ENCODE measurements at places on chromosomes 2 and 18.
A peak's percentile ranks its signal among the peaks of the same experiment; 100 is the strongest.

GRCh38 chr2:7119132-7119835 lies 202.1 kb downstream of the RNF144A start:
- no peak for DNase-seq

DNA sequence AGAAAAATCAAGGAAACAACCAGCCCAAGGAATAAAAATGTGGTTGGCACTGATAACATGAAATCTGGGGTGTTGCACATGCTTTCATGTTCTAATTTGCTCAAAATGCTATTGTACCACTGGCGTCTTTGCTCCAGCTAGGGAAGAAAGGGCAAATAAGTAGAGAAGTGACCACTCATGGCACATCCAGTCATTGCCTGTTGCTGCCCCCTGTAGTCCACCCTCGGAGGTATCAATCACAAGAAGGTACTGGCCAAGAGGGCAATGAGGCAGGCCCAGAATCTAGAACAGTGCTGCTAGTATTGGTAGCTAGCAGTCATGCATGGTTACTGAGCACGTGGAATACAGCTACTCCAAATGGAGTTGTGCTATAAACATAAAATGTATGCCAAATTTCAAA lies 213.4 kb downstream of the CDCA7 start:
- no peak for DNase-seq

DNA sequence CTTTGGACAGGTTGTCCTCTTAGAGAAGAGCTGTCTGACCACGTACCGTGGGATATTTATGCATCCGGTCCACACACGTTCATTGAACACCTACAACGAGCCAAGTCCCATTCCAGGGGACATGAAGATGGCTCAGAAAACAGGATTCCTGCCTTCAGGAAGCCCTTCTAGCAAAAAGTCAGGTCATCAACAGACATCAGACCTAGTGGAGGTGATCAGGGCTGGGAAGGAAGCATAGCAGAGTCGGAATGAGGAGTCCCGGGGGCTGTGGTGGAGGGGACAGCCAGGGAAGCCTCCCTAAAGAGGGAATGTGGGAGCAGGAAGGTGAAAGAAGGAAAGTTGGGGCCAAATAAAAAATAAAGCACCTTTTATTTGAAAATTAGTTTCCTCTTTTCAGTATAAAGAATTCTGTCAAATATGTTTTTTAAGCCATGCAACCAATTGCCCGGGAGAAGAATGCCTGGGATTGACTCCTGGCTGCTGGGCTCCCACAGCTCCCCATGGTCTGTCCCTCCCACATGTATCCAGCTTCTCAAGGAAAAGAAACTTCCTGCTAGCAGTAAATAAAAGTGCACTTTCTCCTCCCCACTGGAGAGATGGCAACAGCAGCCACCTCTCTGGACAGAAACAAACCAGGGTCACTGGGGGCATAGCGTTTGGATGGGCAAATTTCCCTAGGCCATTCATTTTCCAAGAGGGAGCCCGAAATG lies 144.8 kb downstream of the SMAD7 start:
- DNase-seq: no peak

- DNase-seq: no peak
Observed at GRCh38 chr2:200966770-200967169, 3.3 kb upstream of the ORC2 start.

DNA sequence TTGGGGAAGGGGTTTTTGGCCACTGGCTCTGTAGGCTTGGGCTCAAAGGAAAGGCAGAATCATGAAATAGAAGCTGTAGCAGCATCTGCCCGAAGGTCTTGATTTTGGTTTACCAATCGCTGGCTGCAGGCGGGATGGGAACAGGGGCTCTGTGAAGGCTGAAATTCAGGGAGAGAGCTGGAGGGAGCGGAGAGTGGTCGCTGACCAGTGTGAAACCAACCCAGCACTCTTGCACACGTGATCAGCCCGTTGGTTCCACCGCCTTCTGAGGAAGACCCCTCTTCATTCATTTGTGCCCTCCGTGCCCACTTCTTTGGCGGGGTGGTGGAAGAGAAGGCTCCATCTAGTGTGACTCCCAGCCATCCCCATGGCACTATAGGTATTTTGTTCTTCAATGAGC lies 82.6 kb downstream of the KLHL29 start:
- DNase-seq: no peak

DNA sequence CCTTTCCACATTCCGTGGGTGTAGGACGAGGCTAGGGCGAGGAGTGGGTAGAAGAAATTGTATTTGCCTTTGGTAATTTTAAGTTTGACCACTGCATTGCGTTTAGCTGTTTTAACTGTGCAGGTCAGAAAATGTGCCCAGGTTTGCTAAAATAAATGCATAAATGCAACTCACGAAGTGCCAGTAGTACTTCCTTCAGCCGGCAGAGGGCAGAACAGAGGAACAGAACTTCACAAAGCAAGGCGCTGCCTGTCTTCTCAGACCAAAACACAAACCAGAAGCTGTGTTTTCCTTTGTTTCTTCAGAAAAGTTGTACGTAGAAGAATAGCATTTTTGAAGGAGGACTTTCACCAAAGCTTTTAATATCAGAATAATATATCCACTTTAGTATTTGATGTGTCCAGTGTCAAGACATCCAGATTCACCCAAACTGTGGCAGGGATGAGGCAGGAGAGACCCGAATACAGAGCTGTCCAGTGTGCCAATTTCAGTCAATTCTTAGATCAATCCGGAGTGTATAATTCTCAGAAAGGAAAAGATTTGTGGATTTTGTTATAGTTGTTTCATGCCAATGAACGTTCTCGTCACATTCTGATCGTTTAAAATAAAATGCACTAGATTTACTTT lies 348.6 kb downstream of the DLGAP1 start:
- DNase-seq: peak; percentile 49

GRCh38 chr2:30695749-30696148 lies 111.5 kb downstream of the CAPN13 start:
- DNase-seq: no peak

DNA sequence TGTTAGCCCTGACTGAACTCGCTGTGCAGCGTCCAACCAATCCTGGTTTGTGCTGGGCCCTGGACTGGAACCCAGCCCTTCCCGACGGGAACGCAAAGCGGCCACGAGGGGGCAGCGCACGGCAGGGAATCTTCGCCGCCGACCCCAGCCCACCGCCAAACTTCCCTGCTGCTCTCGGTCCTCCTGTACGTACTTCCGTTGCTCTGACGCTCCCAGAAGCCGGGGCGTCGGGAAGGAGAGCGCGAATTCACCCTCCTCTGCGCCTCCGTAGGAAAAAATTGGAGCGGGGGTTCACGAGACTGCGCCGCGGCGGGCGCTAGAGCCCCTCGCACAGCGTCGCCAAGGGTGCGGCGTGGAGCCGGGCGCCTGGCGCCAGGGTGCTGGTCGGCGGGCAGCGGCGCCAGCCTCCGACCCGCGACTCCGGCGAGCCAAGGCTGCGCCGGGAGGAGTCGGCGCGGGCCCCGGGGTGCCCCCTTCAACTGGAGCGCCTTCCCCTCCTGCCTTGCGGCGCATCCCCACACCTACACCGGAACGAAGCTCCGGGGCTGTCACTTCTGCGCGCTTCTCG lies 873 bp upstream of the SH3RF3 start:
- DNase-seq: peak; percentile 78

- DNase-seq: no peak
Observed at GRCh38 chr18:45106331-45106774, 425.7 kb downstream of the SETBP1 start.

GRCh38 chr2:71806432-71806831 lies 341.2 kb downstream of the CYP26B1 start:
- no peak for DNase-seq

GRCh38 chr2:224986477-224986876 lies 55.8 kb downstream of the DOCK10 start:
- no peak for DNase-seq

GRCh38 chr18:26746826-26747475 lies 118.6 kb downstream of the AQP4 start:
- DNase-seq: no peak

DNA sequence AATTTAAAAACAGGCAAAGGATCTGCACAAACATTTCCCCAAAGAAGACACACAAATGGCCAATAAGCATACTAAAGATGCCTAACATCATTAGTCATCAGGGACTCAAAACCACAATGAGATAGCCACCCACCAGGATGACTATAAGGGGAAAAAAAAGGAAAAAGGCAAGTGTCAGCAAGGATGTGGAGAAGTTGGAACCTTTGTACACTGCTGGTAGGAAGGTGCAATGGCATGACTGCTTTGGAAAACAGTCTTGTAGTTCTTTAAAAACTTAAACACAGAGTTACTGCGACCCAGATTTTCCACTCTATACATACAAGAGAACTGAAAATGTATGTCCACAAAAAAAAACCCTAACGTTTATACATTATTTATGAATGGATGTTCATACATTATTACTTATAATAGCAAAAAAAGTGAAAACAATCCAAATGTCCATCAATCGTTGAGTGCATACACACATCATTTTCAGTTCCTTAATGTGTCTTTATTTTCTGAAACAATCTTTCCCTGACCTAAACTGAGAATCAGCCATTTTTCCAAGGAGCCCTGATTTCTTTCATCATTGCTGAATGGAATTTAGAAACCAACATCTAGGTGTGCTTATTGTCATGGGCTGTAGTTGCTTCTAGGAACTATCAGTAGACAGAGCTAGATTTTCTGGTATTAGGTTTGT lies 64.7 kb upstream of the TLK1 start:
- no peak for DNase-seq

DNA sequence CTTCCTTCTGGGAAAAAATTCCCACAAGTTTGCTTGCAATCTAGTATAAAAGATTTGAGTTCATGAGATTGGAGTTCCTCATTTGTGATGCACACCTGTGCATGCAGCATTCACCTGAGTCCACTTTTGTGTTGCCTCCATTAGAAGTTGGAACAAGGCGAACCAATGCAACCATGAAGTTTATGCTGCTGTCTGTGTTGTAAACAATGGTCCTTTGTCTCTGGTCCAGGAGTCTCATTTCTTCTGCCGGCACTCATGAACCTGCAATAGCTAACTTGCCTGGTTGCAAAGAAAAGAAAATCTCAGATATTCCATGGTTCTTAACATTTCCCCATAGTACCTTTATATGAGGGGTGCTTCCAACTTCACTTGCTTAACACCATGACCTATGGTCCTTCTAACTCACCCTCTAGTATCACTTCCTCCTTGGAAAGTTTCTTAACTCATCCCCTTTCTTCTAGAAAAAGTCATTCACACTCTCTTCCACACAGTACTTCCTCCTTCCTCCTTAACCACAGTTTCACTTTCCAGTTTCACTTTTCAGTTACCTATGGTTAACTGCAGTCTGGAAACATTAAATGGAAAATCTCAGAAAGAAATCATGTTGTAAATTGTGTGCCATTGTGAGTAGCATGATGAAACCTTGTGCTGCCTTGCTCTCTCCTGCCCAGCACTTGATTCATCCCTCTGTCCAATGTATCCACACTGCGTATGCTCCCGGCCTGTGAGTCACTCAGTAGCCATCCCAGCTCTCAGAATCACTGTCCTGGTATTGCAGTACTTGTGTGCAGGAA lies 128.8 kb upstream of the TRIB2 start:
- DNase-seq: no peak

GRCh38 chr2:84946204-84947009 lies 24.6 kb upstream of the KCMF1 start:
- peak; percentile 74 for DNase-seq

DNA sequence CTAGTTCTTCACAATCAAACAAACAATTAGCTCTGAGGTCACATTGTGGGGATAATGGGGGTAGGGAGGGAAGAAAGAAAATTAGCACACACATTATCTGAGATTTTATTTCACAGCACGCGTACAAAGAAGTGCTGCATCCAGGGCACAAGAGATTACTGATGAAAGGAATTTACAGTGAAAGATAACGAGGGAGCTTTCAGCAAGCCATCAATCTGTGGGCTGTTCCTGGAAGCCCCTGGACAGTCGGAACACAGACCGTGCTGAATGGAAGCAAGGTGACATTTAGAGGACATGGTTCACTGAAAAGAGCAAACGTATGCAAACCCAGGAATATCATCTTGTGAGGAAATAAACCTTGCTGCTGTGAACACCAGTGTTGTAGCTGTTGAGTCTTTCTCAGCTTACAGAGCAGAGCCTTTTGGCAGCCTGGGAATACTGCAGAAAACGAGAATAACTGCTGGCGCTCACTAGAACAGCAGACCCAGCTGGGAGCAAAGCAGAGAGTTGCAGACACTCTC lies 63.2 kb downstream of the SCG2 start:
- DNase-seq: no peak

DNA sequence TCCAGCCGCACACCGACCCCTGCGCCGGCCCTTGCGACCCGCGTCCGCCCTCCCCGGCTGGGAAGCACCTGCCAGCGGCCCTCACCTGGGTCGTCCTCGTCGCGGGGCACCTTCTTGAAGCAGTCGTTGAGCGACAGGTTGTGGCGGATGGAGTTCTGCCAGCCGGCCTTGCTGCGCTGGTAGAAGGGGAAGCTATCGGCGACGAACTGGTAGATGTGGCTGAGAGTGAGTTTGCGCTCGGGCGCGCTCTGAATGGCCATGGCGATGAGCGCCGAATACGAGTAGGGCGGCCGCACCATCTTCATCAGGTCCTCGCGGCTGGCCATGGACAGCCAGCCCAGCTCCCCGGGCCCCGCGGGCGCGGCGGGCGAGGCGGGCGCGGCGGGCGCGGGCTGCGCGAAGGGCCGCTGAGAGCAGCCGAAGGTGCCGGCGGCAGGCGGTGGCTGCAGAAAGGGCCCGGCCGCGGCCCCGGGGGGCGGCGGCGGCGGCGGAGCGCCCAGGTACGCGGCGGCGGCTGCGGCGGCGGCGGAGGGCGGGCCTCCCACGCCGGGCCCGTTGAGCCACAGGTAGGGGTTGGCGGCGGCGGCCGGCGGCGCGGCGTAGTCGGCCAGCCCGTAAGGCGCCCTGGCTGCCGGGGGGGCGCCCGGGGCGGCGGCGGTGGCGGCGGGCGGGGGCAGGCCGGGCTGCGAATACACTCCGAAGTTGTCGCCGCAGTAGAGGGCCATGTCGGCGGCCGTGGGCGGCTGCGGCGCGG lies 505 bp downstream of the FOXI3 start:
- DNase-seq: peak; percentile 6

GRCh38 chr2:67436221-67436620 lies 39.1 kb downstream of the ETAA1 start:
- DNase-seq: no peak

- no peak for DNase-seq
Observed at GRCh38 chr2:160632084-160632975, 138.7 kb upstream of the RBMS1 start.

DNA sequence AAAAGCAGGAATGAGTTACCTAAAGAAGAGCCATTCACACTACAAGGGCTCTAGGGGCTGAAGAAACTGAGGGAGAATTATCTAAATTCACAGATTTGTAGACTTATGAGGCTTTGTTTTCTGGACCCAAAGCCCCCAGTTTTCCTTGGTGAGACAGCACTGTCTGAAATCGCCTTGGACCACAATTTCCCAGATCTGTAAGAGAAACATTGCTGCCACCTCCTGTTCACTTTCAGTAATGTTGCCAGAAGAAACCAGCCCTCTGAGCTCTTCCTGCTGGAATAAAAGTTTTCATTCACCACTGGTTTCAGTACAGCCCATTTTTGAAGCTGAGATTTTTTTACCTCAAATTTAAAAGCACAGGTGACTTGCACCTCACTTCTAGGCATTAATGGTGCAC lies 169.2 kb downstream of the CDH20 start:
- DNase-seq: no peak
